ENCODE measurements at places on chromosomes 7 and 10.

- DNase-seq: no peak
These were observed 244.2 kb upstream of the IGFBP3 start for GRCh38 chr7:46165276-46165675.

GRCh38 chr10:31876652-31877352 lies 51.8 kb downstream of the ARHGAP12 start:
- no peak for DNase-seq

- no peak for DNase-seq
These were observed at the start of gene TNRC18 for GRCh38 chr7:5423306-5423975. Gene TNRC18, minus strand, starts transcription at chr7:5423834. Its CDS starts 2,588 bp downstream, at chr7:5421246.

DNA sequence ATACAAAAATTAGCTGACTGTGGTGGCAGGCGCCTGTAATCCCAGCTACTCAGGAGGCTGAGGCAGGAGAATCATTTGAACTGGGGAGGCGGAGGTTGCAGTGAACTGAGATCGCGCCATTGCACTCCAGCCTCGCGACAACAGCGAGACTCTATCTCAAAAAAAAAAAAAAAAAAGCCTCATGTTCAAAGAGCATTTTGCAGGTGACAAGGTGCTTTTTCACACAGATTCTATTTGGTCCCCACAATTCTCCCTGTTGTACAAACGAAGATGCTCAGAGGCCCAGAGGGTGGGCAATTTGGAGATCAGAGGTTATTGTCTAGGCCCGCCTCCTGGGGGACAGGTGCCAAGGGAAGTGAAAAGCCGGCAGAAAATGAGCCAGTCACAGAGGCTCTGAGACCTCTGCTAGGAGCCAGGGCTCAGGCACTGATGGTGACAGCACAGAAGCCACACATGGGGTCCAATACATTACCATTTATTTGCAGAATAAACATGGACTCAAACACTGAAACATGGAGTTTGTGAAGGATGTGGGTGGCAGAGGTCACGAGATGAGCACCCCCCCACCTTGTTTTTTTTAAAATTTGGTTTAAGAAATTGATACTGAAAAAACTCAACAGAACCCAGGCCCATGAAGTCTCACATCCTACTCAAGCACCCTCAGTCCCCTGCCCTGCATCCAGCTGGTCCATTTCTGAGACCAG lies 882 bp upstream of the GAL3ST4 start:
- DNase-seq: no peak

DNA sequence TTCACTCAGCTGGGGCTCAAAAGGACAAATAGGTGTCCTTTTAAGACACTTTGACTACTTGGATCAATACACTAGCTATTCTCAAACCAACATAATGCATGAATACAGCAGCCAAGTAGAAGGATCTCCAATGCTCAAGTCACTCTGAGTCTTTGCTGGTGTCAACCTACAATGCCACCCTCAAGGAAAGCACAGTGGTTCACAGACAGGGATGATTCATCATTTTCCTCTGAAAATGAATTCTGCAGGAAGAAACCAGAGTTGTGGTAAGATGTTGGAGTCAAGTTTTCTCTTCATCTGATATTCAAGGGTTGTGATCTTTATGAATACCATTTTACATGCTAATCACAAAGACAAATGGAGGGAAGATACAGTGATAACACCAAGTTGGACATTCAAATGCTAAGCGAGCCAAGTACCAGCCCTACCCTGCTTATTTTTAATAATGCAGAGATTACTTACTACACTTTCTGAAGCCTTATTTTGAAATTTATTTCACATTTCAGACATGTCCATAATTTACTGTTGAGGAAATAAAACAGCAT lies 143.1 kb upstream of the FGFR2 start:
- no peak for DNase-seq
